ENCODE measurements at places on chromosomes 5 and 9.

- DNase-seq = no peak
Observed at GRCh38 chr9:32926911-32927310, 74.5 kb downstream of the APTX start.

DNA sequence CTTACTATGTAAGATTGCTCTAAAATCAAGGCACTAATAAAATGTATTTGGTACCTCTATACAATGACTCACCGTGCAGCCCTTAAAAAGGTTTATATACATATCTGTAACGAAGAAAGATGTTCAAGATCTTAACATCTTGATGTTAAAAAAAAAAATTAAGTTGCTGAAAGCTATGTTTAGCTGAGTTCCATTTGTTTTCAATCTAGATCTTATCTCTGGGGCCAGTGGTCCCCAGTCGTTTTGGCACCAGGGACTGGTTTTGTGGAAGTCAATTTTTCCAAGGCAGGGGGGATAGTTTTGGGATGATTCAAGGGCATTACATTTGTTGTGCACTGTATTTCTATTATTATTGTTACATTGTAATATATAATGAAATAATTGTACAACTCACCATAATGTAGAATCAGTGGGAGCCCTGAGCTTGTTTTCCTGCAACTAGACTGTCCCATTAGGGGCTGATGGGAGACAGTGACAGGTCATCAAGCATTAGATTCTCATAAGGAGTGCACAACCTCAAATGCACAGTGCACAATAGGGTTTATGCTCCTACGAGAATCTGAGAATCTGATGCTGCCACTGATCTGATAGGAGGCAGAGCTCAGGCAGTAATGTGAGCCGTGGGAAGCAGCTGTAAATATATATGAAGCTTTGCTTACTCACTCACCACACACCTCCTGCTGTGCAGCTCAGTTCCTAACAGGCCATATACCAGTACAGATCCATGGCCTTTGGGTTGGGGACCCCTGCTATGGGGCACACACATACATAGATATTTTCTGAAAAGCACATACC is 27.6 kb upstream of the TSLP start:
- DNase-seq = no peak

DNA sequence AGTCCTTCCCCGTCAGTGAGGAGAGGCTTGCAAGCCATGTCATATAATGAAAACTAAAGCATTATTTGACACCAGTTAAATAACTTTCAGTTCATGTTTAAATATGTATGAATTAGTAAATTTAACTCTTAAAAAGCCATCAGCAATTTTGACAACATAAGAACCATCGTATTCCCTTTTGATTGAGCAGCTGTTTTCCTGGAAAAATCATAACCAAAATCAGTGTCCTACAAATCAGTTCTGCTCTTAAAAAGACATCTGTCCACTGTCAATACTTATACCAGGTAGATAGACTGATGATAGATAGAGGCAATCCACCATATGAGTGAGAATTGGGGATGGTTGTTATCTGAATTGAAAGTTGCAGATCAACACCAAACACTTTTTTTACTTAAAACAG is 2.3 kb downstream of the DIRAS2 start:
- no peak for DNase-seq

- no peak for DNase-seq
Observed at GRCh38 chr9:12790883-12791282, 16.1 kb downstream of the LURAP1L start.

GRCh38 chr9:18847576-18848275 is 185.3 kb downstream of the SAXO1 start:
- DNase-seq = no peak

DNA sequence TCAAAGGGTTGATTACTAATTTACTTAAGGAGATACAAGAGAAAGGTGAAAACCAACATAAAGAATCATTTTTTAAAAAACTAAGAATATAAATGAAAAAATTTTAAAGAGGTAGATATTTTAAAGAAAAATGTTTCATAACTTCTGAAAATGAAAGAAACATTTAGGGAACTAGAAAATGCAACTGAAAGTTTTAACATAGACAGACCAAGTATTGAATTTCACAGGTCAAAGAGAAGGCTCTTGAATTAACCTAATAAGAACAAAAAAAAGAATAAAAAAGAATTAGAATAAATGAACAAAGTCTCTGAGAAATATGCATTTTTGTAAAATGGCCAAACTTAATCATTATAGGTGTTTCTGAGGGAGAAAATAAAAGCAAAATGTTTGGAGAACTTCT is 16.1 kb upstream of the FAM174A start:
- DNase-seq = no peak

DNA sequence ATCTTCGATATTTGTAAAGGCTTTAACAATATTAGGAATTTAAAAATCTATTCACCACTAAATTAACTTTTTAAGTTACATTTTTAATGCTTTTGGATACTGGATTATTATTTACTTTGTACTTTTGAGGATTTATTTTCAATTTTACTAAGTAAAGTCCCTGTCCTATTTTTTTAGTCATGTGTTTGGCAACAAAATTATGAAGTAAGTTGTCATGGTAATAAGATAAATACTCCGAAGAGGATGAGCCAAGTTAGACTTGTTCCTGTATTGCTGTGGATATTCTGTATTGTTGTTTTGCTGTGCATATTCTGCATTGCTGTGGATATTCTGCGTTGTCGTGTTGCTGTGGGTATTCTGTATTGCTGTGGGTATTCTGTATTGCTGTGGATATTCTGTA is 210.1 kb downstream of the MTRR start:
- DNase-seq = no peak

DNA sequence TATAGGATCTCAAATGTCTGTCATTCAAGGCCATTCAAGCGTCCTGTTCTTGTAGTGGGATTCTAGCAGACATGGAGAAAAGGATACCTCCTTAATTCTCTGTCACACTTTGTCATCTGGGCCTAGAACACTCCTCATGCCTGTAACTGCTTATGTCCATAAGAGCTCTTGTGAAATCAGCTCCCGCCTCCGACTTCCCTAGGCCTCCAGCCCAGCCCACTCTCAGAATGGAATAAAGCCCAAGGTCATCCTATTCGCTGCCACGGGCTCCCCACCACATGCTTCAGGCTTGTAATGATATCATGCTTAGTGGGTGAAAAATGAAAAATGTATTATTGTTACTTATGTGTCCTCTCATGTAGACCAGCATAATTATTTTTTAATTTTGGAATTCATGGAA is 632.5 kb downstream of the ISL1 start:
- DNase-seq = no peak

- no peak for DNase-seq
Observed at GRCh38 chr9:136147890-136148714, 29.4 kb upstream of the TMEM250 start.

GRCh38 chr5:161421067-161421466 is 125.5 kb downstream of the GABRB2 start:
- no peak for DNase-seq

- DNase-seq = no peak
Observed at GRCh38 chr5:99379187-99379586, 450.4 kb upstream of the CHD1 start.

- no peak for DNase-seq
Observed at GRCh38 chr9:751137-752051, 90.1 kb upstream of the DMRT1 start.

DNA sequence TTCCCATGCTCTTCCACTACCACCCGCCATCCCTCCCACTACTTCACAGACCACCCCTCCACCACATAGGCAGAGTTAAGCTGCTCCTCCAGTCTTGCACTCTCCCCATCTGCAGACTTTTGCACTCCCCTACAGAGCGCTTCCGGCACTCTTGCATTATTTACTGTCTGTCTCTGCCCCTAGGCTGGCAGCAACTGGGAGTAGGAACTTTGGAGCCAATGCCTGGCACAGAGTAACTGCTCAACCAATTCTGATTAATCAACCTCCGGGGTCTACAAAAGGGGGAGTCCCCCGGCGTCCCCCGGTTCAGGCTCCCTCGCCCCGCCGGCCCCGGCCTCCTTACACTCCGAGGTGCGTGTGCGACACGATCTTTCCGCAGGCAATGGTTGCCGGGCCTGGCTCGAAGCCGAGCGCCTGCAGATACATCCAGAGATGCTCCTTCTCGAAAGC is 498 bp downstream of the HAUS6 start:
- DNase-seq = peak; percentile 8

- no peak for DNase-seq
Observed at GRCh38 chr9:105858877-105859276, 164.5 kb downstream of the TMEM38B start.

GRCh38 chr9:38339087-38339486 is 53.4 kb upstream of the ALDH1B1 start:
- no peak for DNase-seq

DNA sequence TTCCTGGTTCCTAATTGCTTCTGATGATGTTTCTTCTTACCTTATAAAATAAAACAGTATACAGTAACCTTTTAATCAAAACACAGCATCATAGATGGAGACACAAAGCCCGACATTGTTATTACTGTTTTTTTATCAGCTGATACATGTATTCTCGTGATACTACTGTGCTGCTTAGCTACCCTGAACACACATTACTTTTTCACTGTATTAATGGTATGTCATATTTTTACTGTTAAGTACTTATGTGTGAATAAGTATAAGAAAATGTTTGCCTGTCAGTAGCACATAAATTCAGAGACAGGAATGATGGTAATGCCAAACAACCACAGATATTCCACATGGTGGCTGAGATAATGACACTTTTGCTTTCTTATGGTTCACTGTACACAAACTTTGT is 68.7 kb downstream of the RAB24 start:
- DNase-seq = no peak

DNA sequence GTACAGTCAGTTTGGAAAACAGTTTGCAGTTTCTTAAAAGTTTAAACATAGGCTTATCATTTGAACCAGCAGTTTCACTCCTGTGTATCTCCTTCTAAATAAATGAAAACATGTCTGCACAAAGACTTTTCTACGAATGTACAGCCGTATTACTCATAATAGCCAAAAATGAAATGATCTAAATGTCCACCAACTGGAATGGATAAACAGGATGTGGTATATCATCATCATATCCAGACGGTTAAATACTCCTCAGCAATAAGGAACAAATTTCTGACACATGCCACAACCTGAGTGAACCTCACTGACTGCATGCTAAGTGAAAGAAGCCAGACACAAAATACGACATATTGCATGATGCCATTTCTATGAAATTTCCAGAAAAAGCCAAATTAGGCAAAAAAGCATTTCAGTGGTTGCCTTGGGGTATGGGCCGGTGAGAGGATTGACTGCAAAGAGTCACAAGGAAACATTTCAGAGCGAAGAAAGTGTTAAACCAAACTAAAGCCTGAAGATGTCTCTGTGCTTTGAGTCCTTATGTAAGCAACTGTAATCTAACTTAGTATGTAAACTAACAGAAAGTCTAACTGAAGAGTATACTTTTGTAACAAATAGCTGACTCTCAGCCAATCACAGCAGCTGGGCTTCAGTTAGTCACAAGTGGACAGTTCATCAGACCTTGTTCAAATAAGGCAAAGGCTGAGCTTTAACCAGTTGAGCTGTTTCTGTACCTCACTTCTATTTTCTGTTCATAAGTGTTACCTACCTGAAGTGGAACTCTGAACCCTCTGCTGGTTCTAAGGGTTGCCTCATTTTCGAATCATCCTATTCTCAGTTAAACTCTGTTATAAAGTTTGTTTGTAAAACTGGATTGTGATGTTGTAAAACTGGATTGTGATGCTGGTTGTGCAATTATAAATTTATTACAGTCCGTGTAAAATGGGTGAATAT is 65.2 kb downstream of the TRIO start:
- DNase-seq = no peak

- DNase-seq = no peak
Observed at GRCh38 chr5:179143446-179143845, 83.3 kb downstream of the ZNF354C start.

GRCh38 chr5:109619021-109619460 is 70.7 kb upstream of the MAN2A1 start:
- no peak for DNase-seq

DNA sequence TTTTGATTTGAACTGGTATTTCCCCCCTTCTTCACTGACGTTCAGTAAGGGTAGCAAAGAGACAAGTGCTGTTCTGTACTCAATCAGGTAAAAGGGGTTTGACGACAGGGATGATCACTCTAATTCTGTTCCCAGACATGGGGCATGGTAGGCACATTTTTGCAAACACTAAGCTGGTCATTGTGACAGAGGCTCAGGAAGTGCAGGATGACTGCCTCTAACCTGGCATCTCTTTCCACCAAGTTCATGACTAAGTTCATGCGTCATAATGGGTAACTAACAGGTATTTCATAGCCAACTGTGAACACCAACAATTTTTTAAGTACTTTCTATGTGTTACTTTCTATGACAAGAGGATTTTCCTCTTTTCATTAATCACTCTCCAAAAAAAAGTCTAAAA is 166.5 kb downstream of the MAPKAP1 start:
- DNase-seq = no peak

DNA sequence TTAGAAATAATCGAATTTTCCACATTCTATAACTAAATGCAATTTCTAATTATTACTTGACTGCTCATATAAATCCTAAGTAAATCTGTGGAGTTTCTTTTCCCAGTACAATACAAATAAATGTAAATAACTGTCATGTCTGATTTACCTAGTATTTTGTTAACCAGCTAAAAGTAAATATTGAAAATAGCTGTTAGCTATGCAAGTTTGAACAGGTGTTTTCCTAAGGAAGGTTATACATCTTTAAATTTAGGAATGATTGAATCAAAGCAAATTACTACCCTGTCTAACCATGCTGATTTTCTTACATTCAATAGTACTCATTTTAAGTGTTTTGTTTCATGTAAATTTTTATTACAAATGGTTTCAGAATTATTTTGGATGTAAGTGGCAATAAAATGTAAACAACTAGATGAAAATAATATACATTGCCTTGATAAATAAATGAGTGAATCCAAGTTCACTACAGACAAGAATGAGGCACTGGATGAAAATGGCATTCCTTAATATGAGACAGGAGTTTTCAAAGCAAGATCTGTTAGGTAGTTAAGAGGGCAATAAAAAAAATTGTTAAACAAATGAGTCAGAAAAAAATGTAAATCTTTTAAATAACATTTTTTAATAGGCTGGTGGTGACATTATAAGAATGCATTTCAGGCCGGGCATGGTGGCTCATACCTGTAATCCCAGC is 15.8 kb downstream of the MCIDAS start:
- no peak for DNase-seq

GRCh38 chr5:150645070-150645700 is 4.7 kb downstream of the SYNPO start:
- DNase-seq = no peak

DNA sequence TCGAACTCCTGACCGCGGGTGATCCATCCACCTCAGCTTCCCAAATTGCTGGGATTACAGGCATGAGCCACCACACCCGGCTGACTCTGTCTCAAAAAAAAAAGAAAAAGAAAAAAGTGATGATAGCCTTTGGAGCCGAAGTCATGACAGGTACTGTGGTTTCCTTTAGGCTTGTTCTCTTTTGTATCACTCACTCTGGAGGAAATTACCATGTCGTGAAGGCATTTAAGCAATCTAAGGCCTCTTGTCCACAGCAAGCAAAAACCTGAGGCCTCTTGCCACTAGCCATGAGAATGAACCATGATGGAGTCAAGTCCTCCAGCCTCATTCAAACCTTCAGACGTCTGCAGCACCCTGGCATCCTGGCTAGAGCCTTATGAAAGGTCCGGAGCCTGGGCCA is 286.1 kb downstream of the RAB3C start:
- no peak for DNase-seq

- no peak for DNase-seq
Observed at GRCh38 chr9:106376689-106377088, 486.3 kb upstream of the ZNF462 start.

GRCh38 chr5:109844695-109845094 is 155.0 kb downstream of the MAN2A1 start:
- DNase-seq = no peak
